ENCODE measurements at places on chromosomes 4 and X. TPM values are rescaled to one million over a fixed set of nuclear protein-coding genes. Genes with fewer than 3 reads are reported as not detected.
A peak's percentile ranks its signal among the peaks of the same experiment; 100 is the strongest.

GRCh38 chr4:110830461-110830860 is 207.6 kb upstream of the PITX2 start:
- DNase-seq: no peak

GRCh38 chr4:110270492-110271197 is 72.2 kb upstream of the ELOVL6 start:
- peak; percentile 70 for DNase-seq

- DNase-seq: no peak
Measured at GRCh38 chrX:123504047-123504446, 228.8 kb downstream of the THOC2 start.

GRCh38 chrX:138638996-138639395 is 72.5 kb downstream of the FGF13 start:
- no peak for DNase-seq

The DDX53 gene
- total RNA-seq: not detected

DNA sequence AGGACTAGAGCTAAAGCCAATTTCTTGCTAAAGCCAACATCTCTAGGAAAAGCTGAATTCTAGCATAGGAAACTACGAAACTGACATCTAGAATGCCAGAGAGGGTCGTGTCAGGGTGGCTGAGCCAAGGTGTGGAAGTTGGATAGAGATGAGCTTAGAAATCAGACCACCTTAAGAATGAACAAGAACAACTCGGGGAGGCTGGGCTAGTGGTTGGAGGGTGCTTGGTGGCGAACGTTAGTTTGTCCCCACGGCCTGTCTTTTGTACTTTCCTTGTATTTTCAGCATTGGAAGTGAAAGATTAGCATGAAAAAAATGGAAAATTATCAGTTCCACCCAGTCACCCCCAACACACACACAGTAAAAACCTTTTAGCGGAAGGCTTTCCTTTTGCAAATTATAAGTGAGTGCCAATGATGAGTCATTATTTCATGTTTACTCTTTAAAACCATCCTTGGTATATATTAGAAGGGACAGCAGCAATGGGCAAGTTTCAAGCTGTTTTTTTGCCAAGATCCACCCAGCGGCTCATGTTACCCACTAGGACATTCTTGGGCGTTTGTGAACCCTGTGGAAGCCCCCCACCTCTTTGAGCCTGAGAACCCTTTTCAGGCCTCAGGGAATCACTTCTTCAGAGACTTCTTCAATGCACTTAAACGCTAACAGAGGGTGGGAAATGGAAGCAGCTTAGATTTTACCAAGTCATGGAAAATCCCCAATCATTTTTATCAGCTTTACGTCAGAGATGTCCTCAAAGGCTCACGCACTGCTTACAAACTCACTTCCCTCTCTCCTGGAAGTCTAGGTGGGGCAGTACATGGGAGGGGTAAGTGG is 4.9 kb upstream of the PPEF1 start:
- DNase-seq: peak; percentile 51

The PCDH11X gene
- total RNA-seq: not detected

DNA sequence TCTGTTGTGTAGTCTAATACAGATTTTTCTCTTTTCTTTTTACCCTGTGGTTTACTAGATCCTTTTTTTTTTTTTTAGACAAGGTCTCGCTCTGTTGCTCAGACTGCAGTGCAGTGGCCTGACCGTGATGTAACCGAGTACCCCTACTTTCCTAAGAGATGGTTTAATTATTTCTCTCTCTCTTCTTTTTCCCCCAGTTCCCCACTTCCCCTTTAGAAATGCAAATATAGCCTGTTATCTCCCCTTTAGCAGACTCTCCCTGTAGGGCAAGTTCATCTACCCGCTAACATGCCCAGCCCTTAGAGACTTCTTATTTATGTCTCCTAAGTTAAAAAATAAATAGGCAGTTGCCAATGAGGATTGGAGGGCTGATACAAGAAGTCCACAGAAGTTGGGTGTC is 4.5 kb downstream of the SNX25 start:
- DNase-seq: no peak

GRCh38 chr4:2413821-2414610 is 4.4 kb downstream of the ZFYVE28 start:
- peak; percentile 32 for DNase-seq

The GLOD5 gene
- total RNA-seq: not detected

The PDZD11 gene
- 68.0 TPM for total RNA-seq

DNA sequence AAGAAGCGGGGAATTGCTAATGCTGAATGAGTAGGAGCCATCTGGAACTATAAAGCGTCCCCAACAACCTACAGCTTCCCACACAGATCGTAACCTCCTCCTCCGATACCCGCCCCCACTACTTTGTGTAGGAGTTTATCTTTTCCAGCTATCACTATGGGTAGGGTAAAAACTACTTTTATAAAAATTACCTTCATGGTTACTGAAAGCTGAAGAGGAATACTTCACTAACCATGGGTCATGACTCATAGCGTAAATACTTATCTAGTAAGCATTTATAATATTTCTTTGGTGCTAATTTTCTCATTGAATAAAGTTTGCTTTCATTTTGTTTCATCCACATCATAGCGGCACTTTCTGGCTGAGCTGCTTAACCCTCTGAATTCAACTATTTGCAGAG is 79.4 kb upstream of the TNIP3 start:
- no peak for DNase-seq

GRCh38 chr4:118918388-118918787 is 29.7 kb downstream of the SYNPO2 start:
- DNase-seq: peak; percentile 93

DNA sequence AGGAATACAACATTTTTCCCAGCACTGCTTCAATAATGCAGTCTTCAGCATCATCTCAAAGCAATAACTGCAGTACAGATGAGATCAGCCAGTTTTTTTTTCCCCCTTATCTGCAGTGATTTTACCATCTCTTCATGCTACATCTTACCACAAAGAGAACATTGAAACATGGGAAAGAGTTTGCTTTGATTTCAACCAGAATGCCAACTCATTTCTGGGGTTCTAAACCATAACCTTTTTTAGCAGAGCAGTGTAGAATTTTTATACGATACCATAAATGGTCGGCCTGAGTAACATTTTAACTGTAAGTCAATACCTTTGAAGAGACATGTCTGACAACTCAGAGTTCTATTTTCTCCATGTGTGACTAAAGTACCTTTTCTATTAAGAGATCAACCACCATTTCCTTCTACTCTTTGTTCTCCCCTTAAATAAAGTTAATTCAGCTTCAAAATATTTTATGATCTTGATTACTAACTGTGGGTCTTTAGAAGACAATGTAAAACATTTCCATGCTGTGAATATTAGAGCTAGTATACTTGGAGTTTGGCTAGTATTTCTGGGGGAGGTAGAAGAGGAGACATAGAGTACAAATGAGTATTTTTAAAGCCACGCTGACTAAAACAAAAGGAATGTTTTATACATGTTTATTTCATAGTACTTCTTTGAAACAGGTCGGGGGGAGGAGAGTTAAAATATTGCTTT is 69.1 kb downstream of the TET2 start:
- DNase-seq: no peak

The CENPVL1 gene
- total RNA-seq: 0.41 TPM

GRCh38 chrX:46649421-46650260 is 76.1 kb downstream of the CHST7 start:
- DNase-seq: no peak

GRCh38 chrX:153861733-153862310 is 24.2 kb downstream of the L1CAM start:
- no peak for DNase-seq

The ETDA gene
- total RNA-seq: not detected

- DNase-seq: no peak
Measured at GRCh38 chrX:151750511-151750910, 16.0 kb downstream of the CNGA2 start.

The SPIN4 gene
- total RNA-seq: 3.1 TPM

- no peak for DNase-seq
Measured at GRCh38 chr4:1535926-1536578, 129.8 kb upstream of the NKX1-1 start.

DNA sequence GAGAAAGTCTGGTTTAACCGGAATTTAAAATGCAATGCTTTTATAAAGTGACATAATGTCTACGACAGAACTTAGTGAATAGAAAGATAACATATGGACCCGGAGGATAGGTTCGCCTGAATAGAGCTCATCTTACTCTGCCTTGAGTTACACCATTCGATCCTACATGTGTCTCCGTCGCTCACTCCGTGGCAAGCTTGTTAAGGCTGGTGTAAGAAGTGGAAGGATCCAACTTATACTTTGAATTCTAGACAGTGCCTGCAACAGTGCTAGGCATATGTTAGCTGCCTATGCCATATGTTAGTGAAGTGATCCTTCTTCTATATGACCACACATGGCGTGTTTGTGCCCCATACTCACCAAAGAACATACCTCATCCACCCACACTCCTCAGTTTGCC is 50.9 kb downstream of the SEL1L3 start:
- DNase-seq: no peak

The CC2D2A gene
- 52.9 TPM for total RNA-seq

DNA sequence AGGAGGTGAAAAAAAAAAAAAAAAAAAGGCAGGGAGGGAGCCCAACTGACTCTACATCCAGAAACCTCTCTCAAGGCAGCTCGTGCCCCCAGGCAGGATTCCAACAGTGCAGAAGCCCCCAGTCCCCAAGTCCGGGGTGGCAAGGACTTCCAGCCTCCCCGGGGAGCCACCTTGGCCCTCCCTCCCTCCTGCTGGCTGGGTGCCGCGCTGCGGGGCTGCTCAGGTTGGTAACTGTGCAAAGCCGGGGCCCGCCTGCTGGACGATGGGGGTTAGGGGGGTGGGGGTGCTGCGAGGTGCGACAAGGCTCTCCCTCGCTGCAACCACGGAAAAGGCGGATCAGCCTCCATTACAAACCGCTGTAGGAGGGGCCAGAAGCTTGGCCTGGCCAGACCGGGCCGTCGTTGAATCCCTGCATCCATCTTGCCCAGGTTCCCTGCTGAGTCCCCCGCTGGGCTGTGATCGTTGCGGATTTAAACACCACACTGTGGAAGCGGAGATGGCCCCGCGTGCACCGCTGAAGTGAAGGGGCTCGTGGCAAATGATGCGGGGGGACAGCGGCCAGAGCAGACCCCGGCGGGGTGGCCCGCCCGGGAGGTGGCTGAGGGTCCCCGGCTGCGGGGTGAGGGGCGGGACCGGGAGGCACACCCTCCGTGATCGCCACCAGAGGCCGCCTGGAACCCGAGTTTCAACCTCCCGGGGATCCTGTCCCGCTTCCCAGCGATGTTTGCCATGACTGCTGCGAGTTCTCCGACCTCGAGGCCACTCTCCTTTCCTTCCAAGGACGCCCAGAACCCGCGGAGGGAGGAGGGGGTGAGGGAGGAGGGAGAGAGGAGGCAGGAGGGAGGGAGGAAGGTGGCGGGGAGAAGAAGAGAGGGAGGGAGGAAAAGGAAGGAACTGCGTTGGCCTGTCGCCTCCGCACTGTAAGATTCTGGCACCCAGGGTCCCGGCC is 58.0 kb upstream of the DDX3X start:
- DNase-seq: peak; percentile 65

- DNase-seq: no peak
Measured at GRCh38 chr4:83113429-83113786, 1.1 kb downstream of the PLAC8 start.

DNA sequence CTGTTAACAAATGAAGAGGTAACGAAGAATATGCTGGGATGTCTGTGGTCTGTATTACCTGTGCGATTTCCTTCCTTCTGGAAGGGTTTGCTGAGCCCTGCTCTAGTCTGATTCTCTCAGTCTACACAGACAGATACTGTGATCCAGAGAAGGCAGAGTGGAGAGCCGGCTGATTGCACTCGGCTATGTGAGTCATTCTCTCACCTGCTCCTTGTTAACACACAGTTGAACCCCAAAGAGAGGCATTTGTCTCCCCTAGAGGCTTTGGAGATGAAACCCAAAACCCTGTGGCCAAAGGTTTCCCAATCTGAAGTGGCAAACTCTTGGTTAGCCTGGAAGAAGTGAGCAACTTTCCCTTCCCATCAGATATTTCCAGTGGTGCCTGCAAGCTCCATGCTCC is 78.1 kb upstream of the GPC4 start:
- no peak for DNase-seq

GRCh38 chr4:59612235-59612634 is 1587.9 kb upstream of the ADGRL3 start:
- DNase-seq: peak; percentile 80

DNA sequence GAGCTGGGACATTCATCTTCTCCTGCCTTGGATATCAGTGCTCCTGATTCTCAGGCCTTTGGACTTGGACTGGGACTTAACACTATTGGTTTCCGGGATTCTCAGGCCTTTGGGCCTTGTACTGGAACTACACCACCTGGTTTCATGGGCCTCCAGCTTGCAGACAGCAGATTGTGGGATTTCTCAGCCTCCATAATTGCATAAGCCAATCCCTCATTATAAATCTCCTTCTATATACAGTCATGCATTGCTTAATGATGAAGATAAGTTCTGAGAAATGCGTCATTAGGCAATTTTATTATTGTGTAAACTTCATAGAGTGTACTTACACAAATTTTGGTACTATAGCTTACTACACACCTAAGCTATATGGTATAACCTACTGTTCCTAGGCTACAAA is 8.9 kb upstream of the CCNG2 start:
- no peak for DNase-seq

DNA sequence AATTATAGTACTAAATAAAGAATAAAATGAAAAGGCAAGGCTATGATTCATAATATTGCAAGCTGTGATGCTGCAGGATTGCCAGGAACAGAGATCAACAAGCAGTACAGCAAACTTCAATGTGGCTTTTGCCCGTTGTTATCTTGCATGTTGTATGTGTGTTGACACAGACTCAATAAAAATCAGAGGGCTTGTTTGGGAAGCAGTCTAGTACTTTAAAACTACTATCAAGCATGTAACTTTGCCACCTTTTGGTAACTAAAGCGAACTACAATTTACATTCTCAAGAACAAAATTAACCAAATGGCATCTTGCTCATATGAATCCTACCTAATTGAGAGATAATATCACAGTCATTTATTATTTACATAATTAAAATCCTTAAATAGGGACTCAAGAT is 79.8 kb upstream of the GPM6A start:
- peak; percentile 0 for DNase-seq

GRCh38 chr4:101262683-101263082 is 84.6 kb downstream of the PPP3CA start:
- DNase-seq: no peak

GRCh38 chr4:117324851-117325491 is 239.6 kb upstream of the TRAM1L1 start:
- DNase-seq: peak; percentile 6

DNA sequence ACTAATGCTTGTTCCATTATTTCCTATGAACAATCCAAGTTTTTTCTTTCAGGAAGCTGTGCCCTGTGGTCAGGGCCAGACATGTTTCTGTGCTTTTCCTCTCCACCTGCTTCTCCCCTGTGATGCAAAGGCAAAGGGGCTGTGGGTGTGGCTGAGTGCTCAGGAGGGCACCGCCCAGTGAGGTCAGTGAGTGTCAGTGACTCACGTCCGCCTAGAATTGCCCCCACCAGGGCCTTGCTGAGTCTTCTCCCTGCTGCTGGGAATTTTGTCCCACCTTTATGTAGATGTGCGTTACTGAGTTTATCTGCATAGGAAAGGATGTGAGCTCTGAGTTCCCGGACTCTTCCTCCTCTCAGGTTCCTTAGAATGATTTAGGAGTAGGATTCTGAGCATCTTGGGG is 283.2 kb downstream of the DCHS2 start:
- DNase-seq: no peak

Data from fibroblast of the aortic adventitia (primary cell).